Activated CD8-positive, alpha-beta T cell treated with anti-CD3 and anti-CD28 coated beads for 36 hours (primary cell): ENCODE measurements at places on chromosomes 7 and 10.
A peak's percentile ranks its signal among the peaks of the same experiment; 100 is the strongest.

DNA sequence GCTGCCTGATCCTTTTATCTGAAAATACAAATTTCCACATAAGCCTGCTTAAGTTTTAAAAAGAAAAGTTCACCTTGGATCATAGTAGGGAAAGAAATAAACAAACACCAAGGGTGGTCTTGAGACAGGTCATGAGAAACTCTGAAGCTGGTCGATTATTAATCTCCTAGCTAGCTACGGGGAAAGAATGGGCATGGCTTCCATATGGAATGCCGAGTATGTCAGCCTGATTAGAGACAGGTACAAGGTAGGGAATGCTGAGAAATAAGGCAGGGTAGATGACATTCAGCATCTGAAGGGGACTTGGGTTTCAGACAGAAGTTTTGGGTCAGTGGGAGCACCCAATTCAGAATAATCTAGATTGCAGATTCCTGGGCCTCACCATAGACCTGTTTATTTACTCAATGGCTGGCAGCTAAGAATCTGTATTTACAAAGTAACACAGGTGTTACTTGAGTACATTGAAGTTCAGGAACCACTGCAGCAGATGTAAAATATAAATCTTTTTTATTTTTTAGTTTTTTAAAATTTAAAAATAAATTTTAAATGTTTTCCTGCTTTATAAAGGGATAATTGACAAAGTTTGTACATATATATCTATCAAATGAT lies 49.0 kb downstream of the SCIN start:
- no peak for DNase-seq

- DNase-seq: no peak
Observed at GRCh38 chr7:107742678-107743566, 1.0 kb upstream of the CBLL1 start.

DNA sequence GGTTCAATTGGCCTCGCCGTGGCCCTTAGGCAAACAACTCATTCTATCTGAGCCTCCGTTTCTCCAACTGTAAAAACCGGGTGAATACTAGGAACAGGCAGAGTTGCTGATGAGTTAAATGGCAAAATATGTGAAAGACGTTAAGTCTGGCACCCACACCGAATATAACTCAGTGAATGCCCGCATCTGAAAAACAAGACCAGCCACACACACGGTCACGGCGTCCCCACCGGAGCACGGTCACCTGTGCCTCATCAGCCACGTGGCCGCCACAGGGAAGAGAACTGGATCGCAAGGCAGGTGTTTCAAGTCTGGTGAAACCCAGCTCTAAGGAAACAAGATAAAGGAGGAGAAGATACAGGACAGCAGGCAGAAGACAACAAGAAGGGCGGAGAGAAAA lies 20.4 kb downstream of the PRKAG2 start:
- DNase-seq: no peak

- peak; percentile 35 for DNase-seq
Observed at GRCh38 chr7:131606346-131607290, 50.2 kb upstream of the PODXL start.

DNA sequence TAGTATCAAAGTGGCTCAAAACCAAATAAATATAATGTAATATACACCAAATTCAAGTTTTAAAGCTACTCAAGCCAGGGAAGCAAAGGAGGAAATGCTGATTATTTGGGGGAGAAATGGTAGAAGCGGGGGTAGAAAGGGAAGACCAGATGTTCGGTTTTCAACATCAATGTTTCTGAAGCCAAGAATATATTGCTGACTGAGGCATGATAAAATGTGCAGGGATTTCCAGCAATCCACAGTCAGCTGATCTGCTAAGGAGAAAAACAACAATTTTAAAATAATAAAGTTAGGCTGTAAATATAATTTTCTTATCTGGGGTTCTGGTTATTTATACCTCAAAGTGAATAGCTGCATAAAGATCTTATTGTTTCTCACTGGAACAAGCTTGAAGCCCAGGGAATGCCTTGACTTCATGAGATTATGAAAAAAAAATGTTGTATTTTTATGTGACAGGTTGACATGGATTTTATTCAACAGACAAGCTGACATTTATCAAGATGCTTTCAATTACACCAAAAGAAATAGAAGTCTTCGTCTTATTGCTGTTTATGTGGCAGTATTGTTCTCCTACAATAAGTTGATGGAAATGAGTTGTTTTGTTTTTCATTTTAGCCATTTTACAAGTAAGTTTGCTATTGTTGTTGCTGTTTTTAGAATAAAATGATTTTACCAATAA lies 28.6 kb upstream of the BMPER start:
- no peak for DNase-seq

- DNase-seq: no peak
Observed at GRCh38 chr10:26839966-26840627, 20.7 kb downstream of the ABI1 start.

DNA sequence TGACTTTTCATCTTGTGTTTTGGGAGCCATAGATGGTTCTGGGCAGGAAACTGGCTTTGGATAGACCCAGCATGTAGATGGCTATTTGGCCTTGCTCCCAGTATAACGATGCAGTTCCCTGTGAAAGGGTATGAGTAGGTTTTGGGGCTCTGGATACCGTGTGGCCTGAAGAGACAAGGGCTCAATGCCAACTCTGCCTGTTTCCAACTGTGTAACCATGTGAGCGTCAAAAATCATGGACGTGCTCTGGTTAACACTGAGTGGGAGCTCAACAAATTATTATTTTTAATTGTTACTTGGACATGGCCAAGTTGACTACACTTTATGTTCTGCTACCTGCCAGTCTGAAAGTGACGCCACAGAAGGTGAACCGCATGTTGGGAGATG lies 41.8 kb downstream of the EGFR start:
- no peak for DNase-seq
